CD8-positive, alpha-beta memory T cell (primary cell): ENCODE measurements at places on chromosomes 12 and 14.

DNA sequence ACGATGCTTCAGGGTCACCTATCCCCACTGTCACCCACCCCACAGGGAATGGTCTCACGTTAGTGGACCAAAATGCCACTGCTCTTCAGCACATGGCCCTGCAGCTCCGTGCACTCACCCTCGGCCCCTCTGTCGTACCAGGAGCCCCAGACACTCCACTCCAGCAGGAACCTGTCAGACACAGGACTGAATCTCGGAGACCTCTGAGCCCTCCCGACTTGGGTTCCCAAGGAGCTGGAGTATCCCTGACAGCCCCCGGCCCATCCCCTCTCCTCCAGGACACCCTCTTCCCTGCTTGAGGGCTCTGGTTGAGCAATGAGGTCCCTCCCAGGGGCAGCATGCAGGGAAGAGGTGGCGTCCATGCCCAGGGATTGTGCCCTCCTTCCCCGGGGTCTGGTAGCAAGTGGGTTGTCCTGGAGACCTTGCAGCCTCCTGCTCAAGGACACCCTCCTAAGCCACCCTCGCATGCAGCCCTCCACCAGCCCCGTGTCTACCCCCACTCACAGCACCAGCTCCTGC, 20.4 kb upstream of the LRTM2 start:
- H3K27me3 ChIP-seq: no peaks in the 10 kb centered on the region
- DNase-seq: no peak
- H3K36me3 ChIP-seq: no peaks in the 10 kb centered on the region
- no peak overlapping the region for H3K27ac ChIP-seq
- H3K4me3 ChIP-seq: no peak overlapping the region
- peaks cover 9% of the 10 kb centered on the region for H3K4me1 ChIP-seq

DNA sequence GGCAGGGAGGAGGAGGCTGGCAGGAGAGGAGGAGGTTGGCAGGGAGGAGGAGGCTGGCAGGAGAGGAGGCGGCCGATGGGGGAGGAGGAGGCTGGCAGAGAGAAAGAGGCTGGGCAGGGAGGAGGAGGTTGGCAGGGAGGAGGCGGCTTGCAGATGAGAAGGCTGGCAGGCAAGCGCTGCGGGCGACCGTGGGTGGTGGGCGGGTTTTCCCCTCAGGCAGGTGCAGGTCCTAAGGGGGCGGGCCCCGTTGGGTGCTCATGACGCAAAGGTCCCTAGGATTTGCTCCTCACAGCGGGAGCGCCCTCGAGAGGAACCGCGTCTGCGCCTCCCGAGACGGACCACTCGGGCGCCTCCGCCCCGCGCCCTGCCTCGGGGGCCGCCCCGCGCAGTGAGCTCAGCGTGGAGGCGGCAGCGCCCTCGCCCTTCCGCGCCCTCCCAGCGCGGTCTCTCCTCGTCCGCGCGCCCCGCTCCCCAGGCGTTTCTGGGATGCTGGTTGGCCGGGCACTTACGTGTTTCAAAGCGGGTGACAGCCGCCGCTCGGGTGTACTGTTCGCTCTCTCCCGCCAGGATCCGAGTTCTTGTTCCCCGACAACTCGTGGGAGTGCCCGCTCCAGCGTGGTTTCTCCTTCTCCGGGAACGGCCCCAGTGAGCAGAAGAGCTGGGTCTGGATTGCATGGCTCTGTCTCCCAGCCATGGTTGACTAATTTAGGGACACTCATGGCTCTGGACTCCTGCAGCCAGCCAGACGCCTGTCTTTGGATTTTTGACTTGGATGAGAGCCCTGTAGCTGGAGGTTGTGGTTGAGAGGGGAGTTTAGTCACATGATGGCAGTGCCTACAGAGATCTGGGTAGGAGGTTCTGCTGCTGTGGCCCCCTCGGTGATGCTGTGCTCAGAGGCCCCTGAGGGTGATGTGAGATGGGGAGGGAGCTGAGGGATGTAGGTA, 64.1 kb upstream of the PPP4R3A start:
- no peaks in the 10 kb centered on the region for H3K27me3 ChIP-seq
- peak; percentile 57 for DNase-seq
- H3K4me1 ChIP-seq: peaks cover 5% of the 10 kb centered on the region
- H3K4me3 ChIP-seq: peak overlapping the region; percentile 23
- no peaks in the 10 kb centered on the region for H3K36me3 ChIP-seq

GRCh38 chr12:92518071-92518470, 184.7 kb upstream of the PLEKHG7 start:
- no peaks in the 10 kb centered on the region for H3K4me1 ChIP-seq
- H3K27me3 ChIP-seq: no peaks in the 10 kb centered on the region
- DNase-seq: no peak
- no peaks in the 10 kb centered on the region for H3K36me3 ChIP-seq
- H3K27ac ChIP-seq: no peak overlapping the region

DNA sequence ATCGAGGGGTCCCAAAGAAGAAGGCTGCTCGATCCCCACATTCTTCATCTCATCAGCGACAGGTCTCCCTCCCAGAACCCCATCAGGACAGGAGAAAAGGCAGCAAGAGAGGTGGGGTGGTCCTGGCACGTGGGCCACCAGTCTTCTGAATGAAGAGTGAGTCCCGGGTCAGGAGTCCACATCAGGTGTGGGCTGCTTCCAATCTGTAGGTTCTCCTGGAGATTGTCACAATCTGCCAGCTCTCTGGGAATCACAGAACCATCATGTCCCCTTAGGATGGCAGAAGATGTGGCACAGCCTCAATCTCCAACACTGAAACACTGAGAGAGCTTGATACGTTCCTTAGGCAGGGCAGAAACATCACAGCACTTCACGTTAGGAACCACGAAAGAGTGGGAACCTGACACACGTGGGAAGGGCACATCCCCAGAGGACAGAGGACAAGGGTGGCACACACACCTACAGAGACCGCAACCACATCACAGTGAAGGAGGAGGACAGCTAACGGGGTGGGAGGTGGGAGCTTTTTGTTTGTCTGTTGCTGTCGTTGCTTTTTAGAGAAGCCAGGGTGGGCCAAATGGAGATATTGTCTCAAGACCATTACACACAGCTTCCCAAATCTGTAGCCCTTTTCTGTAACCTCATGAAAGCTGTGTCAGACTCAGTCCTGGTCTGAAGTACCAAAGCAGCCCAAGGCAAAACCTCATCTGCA, 284.5 kb downstream of the DPF3 start:
- H3K4me1 ChIP-seq: no peaks in the 10 kb centered on the region
- no peak overlapping the region for H3K4me3 ChIP-seq
- no peaks in the 10 kb centered on the region for H3K27me3 ChIP-seq
- H3K27ac ChIP-seq: no peak overlapping the region
- no peak for DNase-seq

GRCh38 chr12:108783446-108783845, 52.1 kb upstream of the CORO1C start:
- no peaks in the 10 kb centered on the region for H3K36me3 ChIP-seq
- H3K4me3 ChIP-seq: no peak overlapping the region
- H3K27me3 ChIP-seq: no peaks in the 10 kb centered on the region
- H3K4me1 ChIP-seq: no peaks in the 10 kb centered on the region
- H3K27ac ChIP-seq: no peak overlapping the region

GRCh38 chr12:58750484-58750883, 169.8 kb downstream of the LRIG3 start:
- no peak overlapping the region for H3K27ac ChIP-seq
- DNase-seq: no peak
- H3K4me3 ChIP-seq: no peak overlapping the region
- no peaks in the 10 kb centered on the region for H3K36me3 ChIP-seq
- H3K27me3 ChIP-seq: no peaks in the 10 kb centered on the region

- no peaks in the 10 kb centered on the region for H3K36me3 ChIP-seq
- H3K27ac ChIP-seq: no peak overlapping the region
- no peaks in the 10 kb centered on the region for H3K4me1 ChIP-seq
- no peak for DNase-seq
- no peak overlapping the region for H3K4me3 ChIP-seq
These were observed 31.5 kb downstream of the COA8 start for GRCh38 chr14:103594265-103594664.

DNA sequence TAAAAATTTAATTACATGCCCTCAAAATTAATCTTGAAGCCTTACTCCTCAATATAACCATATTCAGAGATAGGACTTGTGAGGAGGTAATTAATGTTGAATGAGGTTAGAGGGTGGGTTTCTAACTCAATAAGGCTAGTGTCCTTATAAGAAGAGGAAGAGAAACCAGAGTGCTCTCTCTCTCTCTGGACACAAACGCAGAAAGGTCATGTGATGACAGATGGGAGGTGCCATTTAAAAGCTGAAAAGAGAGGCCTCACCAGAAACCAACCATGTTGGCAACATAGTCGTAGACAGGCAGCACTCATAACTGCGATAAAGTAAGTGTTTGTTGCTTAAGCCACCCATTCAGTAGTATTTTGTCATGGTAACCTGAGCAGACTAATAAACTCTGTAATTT, 378.5 kb upstream of the LMO3 start:
- H3K4me3 ChIP-seq: no peak overlapping the region
- H3K27ac ChIP-seq: no peak overlapping the region
- DNase-seq: no peak

DNA sequence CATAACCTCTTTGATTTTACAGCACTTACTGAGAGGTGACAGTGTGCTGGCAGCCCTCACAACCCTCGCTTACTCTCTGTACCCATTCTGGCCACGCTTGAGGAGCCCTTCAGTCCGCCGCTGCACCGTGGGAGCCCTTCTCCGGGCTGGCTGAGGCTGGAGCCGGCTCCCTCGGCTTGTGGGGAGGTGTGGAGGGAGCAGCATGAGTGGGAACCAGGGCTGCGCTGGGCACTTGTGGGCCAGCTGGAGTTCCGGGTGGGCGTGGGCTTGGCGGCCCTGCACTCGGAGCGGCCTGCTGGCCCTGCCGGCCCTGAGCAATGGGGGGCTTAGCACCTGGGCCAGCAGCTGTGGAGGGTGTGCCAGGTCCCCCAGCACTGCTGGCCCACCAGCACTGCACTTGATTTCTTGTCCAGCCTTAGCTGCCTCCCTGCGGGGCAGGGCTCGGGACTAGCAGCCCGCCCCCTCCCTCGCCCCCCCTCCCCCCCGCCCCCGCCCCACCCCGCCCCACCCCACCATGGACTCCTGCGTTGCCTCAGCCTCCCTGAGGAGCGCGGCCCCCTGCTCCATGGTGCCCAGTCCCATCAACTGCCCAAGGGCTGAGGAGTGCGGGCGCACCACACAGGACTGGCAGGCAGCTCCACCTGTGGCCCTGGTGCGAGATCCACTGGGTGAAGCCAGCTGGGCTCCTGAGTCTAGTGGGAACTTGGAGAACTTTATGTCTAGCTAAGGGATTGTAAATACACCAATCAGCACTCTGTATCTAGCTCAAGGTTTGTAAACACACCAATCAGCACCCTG, 9.9 kb downstream of the MDGA2 start:
- DNase-seq: no peak
- H3K27me3 ChIP-seq: no peaks in the 10 kb centered on the region
- no peak overlapping the region for H3K4me3 ChIP-seq

DNA sequence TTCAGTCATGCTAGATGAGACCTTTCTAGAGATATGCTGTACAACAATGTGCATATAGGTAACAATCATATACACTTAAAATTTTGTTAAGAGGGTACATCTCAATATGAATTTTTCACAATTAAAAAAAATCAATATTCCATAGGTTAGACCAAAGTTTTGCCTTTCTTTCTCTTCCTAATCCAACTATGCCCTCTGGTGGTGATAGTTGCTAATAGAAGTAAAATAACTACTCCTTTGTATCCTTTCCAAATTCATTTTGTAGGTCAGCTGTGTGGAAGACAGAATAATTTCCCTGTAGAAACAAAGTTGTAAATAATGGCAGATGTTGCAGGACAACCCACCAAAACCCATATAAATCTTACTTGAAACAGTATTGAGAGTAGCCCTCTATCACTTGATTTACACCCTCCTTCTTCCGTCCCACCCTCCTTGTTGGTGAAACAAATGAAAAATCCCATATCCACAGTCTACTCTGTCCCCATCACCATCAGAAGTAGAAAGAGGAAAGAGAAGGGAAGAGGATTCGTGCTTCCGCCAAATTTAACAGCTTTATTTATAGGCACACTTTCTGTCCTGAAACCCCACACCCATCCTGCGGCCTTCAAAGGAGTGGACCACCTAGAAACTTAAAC, 34.2 kb upstream of the KICS2 start:
- H3K4me3 ChIP-seq: no peak overlapping the region
- no peaks in the 10 kb centered on the region for H3K36me3 ChIP-seq
- DNase-seq: no peak
- no peaks in the 10 kb centered on the region for H3K4me1 ChIP-seq
- H3K27me3 ChIP-seq: no peaks in the 10 kb centered on the region

DNA sequence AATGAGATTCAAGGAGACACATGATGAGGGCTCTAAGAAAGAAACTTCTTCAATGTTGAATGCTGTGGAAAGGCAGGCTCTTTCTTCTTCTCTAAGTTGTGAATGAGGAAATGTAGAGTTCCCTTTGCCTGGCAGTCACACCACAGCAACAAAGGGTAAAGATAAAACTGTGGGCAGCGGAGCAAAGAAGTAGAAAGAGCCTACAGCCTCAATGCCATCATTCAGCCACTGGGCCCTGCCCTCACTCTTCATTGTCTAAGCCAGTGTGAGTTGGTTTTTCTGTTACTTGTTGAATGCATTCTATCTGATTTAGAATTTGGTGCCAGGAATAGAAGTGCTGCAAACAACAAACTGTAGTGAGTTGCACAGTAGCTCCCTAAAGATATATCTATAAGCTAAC, 12.2 kb downstream of the SDR9C7 start:
- no peaks in the 10 kb centered on the region for H3K36me3 ChIP-seq
- no peaks in the 10 kb centered on the region for H3K4me1 ChIP-seq
- H3K4me3 ChIP-seq: no peak overlapping the region
- DNase-seq: no peak
- H3K27ac ChIP-seq: no peak overlapping the region

DNA sequence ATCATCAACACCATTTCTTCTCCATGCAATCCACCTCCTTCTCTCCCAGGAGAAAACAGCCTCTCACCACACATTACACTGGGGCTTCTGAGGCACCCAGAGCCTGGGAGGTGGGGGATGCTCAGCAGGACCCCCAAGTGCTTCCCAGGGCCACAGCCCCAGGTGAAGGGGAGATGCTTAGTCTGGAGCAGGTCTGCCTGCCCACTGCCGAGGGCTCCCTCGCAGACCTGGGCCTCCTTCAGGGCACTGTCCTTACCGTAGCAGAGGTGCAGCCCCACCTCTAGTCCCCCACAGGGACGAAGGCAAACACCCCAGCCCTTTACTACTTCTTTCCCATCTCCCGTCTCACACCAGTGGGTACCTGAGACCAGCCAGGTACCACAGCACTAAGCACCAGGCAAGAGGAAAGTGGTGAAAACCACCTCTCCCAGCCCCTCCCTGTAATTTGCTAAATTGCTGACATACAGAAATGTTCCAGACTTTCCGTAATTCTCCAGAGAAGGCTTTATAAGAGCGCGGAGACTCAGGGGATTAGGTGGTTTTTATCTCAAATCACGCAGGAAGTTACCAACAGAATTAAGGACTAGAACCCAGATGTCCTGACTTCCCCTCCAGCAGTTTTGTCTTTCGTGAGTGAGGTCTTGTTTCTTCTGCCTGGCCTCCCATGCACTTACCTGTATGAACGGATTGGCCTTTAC, 59.0 kb downstream of the PLEKHG3 start:
- H3K27ac ChIP-seq: no peak overlapping the region
- DNase-seq: peak; percentile 32
- peaks cover 45% of the 10 kb centered on the region for H3K4me1 ChIP-seq
- H3K36me3 ChIP-seq: no peaks in the 10 kb centered on the region
- no peak overlapping the region for H3K4me3 ChIP-seq
